BE2C (cell line): ENCODE measurements at places on chromosomes 12 and 14.

DNA sequence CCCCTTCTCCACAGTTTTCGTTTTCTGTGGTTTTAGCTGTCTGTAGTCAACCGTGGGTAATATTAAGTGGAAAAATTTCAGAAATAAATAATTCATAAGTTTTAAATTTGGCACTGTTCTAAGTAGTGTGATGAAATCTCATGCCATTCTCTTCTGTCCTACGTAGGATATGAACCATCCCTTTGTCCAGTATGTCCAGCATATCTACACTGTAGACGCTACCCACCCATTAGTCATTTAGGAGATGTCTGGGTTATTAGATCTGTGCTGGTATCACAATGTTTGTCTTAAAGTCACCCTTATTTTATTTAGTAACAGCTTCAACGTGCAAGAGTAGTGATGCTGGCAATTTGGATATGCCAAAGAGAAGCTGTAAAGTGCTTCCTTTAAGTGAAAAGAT is 44.7 kb downstream of the ATF7IP start:
- no peak for DNase-seq

GRCh38 chr12:58358369-58358768 is 417.0 kb downstream of the ATP23 start:
- DNase-seq: no peak

DNA sequence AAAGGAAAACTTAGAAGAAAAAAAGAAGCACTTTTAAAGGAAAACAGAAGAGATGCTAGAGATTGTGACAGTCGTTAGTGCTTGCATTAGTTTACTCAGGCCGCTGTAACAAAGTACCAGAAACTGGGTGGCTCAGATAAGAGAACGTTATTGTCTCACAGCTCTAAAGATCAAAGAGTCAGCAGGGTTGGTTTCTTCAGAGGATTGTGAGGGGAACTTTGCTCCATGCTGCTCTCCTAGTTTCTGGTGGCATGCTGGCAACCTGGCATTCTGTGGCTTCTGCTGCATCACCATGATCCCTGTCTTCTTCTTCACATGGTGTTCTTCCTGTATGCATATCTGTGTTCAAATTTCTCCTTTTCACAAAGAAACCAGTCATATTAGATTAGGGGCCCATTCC is 119.4 kb upstream of the PLEKHA5 start:
- no peak for DNase-seq

DNA sequence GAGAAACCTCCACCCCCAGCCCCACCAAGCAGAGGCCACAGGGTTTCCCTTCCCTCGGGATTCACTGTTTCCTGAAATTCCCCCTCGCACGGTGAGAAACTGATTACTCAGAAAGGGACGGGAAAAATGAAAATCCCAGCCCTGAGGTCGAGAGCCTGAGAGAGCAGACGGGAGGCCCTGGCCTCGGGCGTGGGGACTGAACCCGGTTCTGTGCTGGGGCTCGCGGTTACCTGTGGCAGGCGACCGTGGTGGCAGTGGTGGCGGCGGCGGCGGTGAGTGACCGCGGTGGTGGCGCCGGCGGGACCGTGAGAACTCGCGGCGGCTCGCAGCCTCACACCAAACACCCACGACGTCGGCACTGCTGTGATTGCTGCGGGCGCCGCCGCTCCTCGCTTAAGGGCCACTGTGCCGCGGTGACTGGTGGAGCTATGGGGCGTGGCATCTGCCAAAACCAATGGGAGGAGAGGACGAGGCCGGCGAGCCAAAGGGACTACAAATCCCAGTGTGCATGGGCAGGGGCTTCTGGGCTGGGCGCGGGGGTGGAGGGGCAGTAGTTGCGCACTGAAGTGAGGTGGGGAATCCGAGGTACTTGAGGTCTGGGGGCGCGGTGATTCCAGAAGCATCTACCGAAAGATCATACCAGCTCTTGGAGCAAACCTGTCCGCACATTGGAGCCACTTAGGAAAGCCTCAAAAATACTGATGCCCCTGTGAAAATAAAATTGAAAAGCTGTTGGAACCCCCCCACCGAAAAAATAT is at the start of gene LGMN:
LGMN (minus strand) TSS at position 369 of the 758 bp plus-strand sequence. CDS start 15,841 bp downstream, outside the sequence.
- DNase-seq: peak; percentile 98

DNA sequence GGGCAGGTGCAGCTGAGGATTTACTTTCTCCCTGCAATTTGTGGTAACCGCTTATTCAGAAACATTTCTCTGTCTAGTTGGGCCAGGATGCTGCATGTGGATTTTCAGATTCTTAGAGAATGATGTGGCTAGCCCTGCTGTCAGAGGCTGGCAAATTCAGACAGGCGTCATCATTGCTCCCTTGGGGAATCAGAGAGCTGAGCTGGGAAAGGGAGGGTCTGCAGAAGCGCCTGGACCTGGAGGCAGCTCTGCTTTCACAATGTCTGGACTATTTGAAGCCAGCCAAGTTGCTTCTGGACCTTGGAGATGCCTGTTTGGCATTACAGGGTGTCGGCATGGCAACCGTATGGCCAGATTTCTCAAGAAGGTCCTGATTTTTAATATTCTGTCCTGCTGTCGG is 3.4 kb downstream of the GALNT16 start:
- peak; percentile 90 for DNase-seq

- DNase-seq: peak; percentile 19
Measured at GRCh38 chr12:14261096-14261495, 104.4 kb upstream of the ATF7IP start.

- no peak for DNase-seq
Measured at GRCh38 chr14:23286902-23287479, 1.1 kb upstream of the HOMEZ start.
